ENCODE measurements at places on chromosomes 16 and 17.

- DNase-seq, result no peak
These were observed 144.3 kb upstream of the NOG start for GRCh38 chr17:56449176-56449575.

DNA sequence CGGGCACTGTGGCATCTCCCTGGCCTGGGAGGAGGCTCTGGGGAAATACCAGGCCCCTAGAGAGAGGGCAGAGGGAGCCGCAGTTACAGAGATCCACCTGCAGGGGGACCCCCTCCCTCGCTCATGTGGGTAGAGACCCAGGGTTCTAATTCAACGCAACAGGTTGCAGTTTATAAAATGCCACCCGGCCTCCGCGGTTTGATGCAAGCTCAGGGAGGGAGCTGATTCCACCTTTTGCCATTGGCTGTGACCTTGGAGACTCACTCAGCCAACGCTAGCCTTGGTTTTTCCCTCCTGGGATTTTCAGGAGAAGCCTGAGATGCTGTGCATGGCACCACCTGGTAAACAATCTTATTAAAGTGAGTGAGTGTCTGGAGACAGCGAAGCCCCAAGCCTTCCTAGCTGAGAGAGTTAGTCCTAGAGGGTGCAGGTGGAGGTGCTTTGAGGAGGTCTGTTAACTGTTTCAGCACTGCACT lies 12.1 kb downstream of the TTLL6 start:
- peak; percentile 84 for DNase-seq

DNA sequence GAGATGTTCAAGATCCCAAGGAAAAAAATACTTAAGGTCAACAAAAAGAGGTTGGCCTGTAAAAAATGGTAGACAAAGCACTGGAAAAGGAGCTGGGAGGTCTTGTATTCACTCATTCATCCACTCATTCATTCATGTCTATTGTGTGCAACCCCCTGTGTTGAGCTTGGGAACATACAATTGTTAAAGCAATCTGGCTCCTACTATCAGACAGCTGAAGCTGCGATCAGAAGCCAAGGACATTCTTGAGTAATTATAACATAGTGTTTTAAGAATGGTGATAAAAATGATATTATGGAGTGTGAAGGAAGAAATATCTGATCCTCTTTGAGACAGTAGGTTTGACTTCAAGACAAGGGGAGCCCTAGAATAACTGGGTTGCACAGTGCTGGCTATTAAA lies 693.4 kb downstream of the TOX3 start:
- DNase-seq, result no peak

DNA sequence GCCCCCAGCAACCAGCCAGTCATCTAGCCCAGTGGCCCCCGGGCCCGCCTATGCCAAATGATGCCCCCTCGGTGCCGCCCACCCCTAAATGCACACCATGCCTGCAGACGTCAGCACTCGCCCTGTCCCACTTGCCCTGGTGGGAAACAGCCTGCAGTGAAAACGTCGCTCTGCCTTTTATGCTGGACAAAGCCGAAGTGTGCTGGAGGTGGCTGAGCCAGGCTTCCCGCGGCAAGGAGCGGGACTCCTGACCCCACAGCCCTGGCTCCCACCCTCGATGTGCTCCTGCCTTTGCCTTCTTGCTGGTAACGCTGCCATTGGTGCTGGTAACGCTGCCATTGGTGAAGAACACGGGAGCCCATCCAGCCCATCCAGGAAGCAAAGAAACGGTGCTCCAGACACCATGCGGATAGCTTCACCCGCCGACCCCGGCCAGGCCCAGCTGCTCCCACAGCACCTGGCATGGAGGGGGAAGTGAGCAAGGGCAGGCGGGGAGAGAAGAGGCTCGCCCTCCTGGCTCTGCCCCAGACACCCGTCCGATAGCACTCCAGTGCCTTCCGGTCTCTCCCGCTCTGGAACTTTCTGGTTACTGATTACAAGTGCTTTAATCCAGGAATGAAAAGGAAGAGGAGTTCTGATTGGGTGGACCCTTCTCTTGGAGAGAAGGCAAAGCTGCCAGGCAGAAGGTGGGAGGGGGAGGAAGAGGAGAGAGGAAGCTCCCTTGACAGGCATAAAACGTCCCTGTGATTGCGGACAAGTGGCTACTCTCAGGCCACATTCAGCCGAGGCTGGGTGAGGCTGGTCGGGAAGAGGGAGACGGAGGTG lies 4.0 kb upstream of the BAIAP2 start:
- no peak for DNase-seq

GRCh38 chr17:13311306-13311705 lies 290.4 kb downstream of the HS3ST3A1 start:
- no peak for DNase-seq

DNA sequence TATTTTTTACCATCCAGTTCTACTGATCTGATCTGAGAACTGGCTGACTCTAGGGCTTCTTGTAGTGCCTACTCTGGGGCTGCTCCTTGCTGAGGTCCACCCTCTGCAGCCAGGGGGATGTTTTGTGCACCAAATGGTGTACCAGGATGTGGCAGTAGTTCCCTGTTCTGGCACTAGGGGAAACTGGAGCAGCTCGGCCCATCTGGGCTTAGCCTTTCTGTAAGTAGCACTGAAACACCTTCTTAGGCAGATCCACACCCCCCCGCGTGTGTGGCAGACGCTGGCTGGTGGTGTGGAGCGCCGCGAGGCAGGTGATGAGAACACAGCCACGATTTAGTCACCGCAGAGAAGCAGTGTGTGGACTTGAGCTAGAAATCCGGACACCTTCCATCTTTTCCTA lies 17.0 kb downstream of the DUSP14 start:
- peak; percentile 80 for DNase-seq
